ENCODE measurements at places on chromosomes 3 and 15.
A peak's percentile ranks its signal among the peaks of the same experiment; 100 is the strongest.

- DNase-seq, result peak; percentile 30
Measured at GRCh38 chr15:82045179-82045891, 483 bp downstream of the MEX3B start.

DNA sequence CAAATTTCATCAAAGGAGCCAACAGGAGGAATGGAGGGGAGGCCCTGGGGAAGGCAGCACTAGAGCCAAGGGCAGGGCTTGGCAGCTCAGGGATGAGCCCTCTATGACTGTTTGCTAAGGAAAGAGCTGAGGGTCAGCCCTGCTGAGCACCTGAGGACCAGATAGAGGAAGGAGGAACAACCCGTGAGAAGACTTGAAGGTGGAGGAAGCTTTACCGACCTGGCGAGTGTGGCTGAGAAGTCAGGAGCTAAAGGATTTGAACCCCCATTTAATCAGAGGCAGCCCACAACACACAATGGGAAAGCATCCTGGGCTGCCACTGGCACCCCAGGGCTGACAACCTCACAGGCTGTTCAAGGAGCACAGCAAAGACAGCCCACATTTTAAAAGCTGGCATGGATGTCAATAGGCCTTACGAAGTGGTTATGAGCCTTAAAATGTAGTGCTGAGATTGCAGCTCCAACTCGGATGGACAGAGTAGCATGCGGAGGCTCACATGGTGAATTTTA lies 20.7 kb upstream of the LRRC2 start:
- DNase-seq, result no peak

- DNase-seq, result no peak
Measured at GRCh38 chr3:155112661-155113389, 32.7 kb downstream of the MME start.

GRCh38 chr3:147368561-147369221 lies 37.7 kb downstream of the ZIC4 start:
- no peak for DNase-seq

- no peak for DNase-seq
Measured at GRCh38 chr15:79027532-79028410, 62.8 kb downstream of the RASGRF1 start.

- DNase-seq, result no peak
Measured at GRCh38 chr3:114285648-114286230, 8.1 kb upstream of the TIGIT start.

DNA sequence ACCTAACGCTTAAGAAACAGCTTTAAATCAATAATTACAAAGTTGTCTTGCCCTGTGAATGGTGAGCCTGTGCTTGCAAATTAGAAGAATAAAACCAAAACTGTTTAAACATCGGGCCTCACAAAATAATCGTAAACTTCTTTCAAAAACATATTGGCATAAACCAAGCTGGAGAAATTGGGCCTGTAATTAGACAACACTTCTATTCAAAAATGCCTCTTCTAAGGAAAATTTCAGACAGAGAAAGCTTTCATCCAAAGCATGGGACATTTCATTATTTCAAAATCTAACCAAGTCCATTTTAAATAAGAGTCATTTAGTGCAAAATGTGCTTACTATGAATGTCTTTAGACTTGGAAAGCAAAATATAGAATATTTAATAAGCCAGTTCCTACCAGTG lies 35.5 kb upstream of the GNB4 start:
- DNase-seq, result no peak

DNA sequence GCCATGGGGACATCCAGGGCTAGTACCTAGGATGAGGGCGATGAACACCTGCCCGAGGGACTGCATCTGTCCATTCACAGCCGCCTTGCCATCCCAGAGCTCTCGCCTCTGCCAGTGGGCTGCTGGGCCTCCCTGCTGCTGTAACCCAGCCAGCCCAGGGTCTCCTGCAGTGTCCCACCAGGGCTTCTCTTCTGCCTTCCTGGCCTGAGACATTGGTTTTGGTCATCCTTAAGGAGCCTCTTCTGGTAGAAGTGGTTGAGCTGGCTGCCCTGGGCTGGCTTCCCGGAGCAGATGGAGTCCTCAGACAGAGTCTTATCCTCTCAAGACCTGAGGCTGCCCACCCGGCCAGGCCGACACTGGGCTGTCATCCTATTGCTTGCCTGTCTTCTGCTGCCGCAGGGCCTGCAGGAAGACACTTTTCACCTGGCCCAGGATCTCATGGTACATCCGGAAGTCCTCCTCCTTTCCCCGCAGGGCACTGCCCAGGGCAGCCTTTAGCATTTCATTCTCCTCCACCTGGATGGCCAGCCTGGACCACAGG lies 6.1 kb upstream of the HHATL start:
- DNase-seq, result no peak

DNA sequence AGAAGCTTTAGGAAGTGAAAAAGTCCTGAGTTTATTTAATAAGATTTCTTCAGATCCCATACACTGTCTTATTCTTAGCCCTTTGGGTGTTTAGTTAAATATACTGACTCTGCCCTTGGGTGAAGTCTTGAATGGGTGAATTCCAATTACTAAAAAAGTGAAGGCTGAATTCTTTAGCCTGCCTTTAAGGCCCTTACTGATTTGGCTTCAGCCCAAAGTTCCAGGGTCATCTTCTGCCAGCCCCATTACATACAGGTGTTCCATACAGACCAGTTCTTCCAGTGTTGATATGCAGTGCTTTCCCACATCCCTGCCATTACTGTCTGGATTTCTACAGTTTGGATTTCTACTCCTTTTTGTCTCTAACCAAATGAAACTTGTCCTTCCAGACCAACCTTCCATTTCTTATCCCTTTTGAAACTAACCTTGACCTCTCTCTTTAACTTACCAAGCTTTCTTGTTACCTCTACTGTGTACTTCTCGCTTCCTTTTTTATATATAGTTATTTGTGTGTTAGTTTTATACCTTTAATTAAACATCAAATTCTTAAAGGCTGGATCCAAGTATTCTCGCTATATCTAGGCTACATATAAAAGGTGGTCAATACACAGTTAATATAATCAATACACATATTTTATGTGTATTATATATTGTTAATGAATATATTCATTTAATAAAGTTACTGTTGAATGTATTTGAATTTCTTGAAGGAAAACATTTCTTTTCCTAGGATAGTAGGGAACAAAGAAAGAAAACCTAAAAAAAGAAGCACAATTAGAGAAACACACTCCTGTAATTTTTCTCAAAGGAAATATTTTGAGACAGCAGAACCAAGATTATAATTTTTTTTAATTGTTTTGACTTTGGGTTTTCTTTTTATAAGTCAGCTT lies 15.0 kb downstream of the MBNL1 start:
- DNase-seq, result no peak

- DNase-seq, result no peak
Measured at GRCh38 chr3:130758624-130759369, 12.2 kb upstream of the PIK3R4 start.

- DNase-seq, result no peak
Measured at GRCh38 chr15:79025201-79025600, 65.4 kb downstream of the RASGRF1 start.

- peak; percentile 68 for DNase-seq
Measured at GRCh38 chr15:40506964-40507571, 36.3 kb downstream of the CHST14 start.

DNA sequence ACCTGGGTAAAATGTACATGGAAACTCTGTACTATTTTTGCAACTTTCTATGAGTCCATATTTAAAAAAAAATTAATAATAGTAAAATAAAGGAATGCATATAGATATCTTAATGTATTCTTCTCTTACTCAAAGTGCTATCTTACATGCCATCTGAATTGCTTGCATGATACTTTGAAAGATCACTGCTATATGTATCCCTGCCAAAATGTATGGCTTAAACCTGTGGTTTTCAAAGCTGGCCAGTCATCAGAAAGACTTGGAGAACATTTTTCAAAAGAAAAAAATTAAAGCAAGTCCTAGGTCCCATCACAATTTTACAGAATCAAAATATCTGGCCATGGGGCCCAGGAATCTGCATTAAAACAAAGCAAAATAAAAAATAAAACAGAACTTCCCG lies 262.1 kb downstream of the LPP start:
- no peak for DNase-seq

GRCh38 chr3:61771976-61772375 lies 210.6 kb downstream of the PTPRG start:
- no peak for DNase-seq

- no peak for DNase-seq
Measured at GRCh38 chr15:69760258-69760845, 307.7 kb downstream of the RPLP1 start.

DNA sequence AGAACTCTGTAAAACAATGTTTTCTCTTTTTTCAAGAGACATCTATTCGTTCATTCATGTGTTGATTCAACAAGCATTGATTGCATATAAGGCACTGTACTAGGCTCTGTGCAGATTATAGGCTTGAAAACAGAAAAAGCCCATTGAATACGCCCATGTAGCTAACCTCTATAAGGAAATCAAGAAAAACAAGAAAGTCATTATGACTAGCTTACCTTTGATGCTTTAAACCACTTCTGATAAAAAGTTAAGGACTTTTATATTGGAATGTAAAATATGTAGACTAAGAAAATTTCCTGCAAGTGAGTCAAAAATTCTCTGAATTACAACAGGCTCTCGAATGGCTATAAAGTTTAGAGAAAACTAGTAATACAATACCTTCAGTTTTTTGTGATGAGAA lies 92.5 kb downstream of the BDH1 start:
- no peak for DNase-seq

DNA sequence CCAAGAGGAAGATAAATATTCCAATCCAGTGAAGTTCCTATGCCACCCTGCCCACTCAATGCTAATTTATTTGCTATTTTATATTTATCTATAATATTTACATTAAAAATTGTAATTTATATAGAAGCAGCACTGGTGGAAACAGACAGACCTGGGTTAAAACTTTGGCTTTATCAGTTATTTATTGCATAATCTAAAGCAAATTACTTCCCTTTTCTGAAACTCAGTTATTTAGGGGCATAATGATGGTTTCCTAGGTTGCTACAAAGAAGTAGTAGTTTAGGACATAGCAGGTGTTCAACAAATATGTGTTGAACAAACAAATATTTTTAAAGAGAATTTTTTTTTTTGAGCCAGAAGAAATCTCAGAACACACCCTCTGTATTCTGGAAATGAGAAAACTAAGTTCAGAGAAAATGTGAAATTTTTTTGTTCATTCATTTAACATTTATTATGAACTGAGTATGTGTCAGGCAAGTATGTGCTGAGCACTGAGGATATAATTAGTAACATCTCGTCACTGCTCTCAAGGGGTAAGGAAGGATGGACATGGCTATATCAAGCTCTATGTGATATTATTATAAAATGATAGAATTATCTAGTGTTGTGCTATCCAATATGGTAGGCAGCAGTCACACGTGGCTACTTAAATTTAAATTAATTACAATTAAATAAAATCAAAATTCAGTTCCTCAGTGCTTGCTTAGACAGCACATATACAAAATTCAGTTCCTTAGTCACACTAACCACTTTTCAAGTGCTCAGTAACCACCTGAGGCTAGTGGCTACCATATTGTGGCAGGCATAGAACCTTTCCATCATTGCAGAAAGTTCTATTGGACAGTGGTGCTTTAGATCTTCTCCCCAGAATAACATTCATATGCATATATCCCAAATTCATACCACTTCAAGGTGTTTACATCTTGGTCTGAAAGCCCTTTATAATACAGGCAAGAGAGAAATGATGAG lies 7.0 kb upstream of the UBE2Q2 start:
- no peak for DNase-seq

- DNase-seq, result no peak
Measured at GRCh38 chr15:58724466-58724865, 25.0 kb downstream of the ADAM10 start.

Measured in midbrain (tissue), 1 donor.